Stimulated activated CD8-positive, alpha-beta memory T cell treated with anti-CD3 and anti-CD28 coated beads, Interleukin-4, amount 100 ng/mL, for 1 hour (primary cell): ENCODE measurements at places on chromosomes 12 and 14.

GRCh38 chr14:77638771-77639171 is 22.3 kb upstream of the SPTLC2 start:
- DNase-seq, result no peak

- no peak for DNase-seq
These were observed 45.0 kb upstream of the GSG1 start for GRCh38 chr12:13148485-13148847.

DNA sequence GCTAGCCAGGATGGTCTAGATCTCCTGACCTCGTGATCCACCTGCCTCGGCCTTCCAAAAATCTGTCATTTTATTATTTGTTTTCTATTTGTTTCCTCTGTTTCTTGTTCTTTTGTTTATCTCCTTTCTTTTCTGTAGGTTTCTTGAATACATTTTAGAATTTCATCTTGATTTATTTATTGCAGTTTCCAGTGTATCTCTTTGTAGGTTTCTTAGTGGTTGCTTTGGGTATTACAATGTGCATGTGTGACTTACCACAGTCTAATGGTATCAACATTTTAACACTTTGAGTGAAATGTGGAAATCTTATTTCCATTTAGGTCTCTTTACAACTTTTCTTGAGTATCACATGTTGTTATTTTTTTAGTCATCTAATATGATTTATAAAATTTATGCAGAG is 29.9 kb upstream of the MUCL1 start:
- no peak for DNase-seq

DNA sequence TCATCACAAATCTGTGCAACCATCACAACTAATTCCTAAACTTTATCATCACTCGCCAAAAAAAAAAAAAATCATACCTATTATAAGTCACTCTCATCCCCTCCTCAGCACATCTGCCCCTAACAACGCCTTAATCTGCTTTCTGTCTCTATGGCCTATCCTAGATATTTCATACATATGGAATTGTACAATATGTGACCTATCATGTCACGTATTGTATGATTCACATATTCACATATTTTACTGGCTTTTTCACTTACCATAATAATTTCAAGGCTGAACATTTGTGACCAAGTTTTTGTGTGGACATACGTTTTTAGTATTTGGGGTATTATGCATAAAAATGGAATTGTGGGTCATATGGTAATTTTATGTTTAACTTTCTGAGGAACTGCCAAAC is 400.7 kb downstream of the DAD1 start:
- DNase-seq, result no peak

DNA sequence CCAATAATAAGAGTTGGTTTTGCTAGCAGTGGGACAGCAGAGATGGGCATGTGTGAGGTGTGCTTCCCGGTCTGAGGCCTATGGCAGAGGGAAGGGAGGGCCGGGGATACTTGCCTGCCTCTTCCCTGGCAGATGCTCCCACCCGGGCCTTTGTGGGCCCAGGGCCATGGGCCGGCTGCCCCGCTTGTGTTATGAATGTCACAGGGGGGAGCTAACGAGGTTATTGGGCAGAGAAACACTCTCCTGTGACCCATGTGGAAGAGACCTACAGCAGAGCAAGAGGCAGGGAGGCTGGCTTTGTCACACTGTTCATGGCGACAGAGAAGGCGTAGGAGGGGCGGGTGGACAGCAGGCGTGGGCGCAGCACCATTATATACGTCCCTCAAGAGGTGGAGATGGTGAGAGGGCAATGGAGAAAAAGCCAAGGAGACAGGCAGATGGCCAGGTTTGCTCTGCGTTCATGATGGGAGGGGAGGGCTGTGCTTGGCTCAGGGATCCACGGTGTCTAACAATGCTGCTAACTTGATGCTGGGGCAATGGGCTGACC is 13.3 kb downstream of the CCND2 start:
- DNase-seq, result no peak

- DNase-seq, result no peak
These were observed 106.9 kb downstream of the SCARB1 start for GRCh38 chr12:124756760-124757159.
